EL (cell line): ENCODE measurements at places on chromosomes 1 and 21.

GRCh38 chr1:227946624-227947385 lies 927 bp downstream of the WNT9A start:
- DNase-seq, result peak; percentile 57

- DNase-seq, result no peak
Measured at GRCh38 chr1:223234170-223234514, 91.1 kb upstream of the TLR5 start.

DNA sequence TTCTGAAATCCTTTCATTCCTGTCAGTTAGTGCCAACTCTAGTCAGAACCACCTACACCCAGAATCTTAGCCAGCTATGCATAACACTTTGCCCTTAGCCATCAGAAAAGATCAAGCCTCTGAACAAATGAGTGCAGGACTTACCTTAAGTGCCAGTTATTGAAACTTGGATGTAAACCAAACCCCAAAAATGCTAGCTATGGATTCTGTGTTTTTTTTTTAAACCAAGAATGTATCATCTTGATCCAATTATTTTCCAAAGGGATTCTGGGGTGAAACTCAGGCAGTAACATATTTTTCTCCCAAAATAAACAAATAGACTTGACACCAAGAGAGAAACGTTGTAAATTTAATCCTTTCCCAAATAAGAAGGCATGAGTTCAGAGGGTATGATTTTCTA lies 538.6 kb upstream of the ADAMTS5 start:
- DNase-seq, result peak; percentile 92

GRCh38 chr1:154607106-154607608 lies 829 bp downstream of the ADAR start:
- peak; percentile 60 for DNase-seq
